ENCODE measurements at places on chromosomes 6 and 20.
A peak's percentile ranks its signal among the peaks of the same experiment; 100 is the strongest.

- peak; percentile 33 for DNase-seq
Measured at GRCh38 chr6:14035071-14035847, 82.3 kb upstream of the CD83 start.

- DNase-seq = peak; percentile 47
Measured at GRCh38 chr20:44911264-44911921, 1.5 kb downstream of the PABPC1L start.

GRCh38 chr6:21431526-21431925, 162.0 kb upstream of the SOX4 start:
- no peak for DNase-seq

DNA sequence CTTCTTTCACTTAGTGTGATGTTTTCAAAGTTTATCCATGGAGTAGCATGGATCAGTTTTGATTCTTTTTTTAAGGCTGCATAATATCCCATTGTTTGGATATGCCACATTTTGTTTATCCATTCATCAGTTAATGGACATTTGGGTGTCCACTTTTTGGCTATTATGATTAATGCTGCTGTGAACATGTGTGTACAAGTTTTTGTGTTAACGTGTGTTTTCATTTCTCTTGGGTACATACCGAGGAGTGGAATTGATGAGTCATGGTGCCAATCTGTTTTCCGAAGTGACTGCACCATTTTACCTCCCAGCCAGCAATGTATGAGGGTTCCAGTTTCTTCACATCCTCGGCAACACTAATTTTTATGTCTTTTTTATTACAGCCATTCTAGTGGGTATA, 78.4 kb upstream of the CCDC28A start:
- DNase-seq = no peak

- DNase-seq = no peak
Measured at GRCh38 chr20:62367136-62367632, at the start of gene LAMA5. LAMA5 (minus strand) TSS chr20:62367312; CDS start chr20:62367245, 67 bp downstream.

- DNase-seq = no peak
Measured at GRCh38 chr6:113526553-113526952, 330.6 kb upstream of the MARCKS start.

DNA sequence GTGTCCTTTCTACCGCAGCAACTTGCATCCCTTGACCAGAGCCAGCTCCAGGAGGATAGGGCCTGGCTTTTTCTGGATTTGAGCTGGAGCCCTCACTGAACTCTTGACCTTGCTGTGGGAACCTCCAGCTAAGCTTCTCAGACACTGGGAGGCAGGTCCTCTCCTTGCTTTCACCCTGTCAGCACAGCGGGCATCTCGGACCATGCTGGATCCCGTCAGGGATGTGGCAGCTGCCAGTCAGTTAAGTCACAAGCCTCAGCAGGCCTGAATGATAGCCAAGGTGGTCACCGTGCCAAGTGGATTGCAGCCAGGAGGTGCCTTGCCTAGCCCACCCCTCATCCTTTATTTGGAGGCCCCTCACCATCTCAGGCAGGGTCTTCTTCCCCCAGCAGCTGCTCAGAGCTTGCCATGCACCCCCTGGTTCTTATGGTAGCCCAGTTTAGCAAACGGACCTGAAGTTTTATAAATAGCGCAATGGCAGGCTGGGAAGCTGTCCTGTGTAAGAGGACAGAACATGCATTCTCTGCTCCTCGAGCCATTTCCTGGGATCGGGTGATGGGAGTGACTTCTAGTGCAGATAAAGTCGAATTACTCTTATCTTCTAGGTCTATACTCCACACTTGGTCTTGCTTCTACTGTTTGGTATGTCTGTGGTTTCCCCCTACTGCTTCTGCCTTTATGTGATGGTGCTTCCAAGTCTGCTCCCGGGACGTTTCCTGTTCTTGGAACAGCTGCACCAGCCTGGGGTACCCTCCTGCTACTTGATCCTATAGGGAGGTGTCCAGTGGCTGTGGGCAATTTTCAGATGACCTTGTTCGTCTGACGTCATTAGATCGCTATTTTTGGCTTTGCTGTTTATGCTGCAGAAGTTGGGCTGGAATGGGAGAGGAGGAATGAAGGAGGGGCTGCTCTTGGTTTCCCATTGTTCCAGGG, 7.1 kb upstream of the MYLK2 start:
- DNase-seq = no peak

- no peak for DNase-seq
Measured at GRCh38 chr6:169567819-169568218, 134.0 kb downstream of the WDR27 start.

DNA sequence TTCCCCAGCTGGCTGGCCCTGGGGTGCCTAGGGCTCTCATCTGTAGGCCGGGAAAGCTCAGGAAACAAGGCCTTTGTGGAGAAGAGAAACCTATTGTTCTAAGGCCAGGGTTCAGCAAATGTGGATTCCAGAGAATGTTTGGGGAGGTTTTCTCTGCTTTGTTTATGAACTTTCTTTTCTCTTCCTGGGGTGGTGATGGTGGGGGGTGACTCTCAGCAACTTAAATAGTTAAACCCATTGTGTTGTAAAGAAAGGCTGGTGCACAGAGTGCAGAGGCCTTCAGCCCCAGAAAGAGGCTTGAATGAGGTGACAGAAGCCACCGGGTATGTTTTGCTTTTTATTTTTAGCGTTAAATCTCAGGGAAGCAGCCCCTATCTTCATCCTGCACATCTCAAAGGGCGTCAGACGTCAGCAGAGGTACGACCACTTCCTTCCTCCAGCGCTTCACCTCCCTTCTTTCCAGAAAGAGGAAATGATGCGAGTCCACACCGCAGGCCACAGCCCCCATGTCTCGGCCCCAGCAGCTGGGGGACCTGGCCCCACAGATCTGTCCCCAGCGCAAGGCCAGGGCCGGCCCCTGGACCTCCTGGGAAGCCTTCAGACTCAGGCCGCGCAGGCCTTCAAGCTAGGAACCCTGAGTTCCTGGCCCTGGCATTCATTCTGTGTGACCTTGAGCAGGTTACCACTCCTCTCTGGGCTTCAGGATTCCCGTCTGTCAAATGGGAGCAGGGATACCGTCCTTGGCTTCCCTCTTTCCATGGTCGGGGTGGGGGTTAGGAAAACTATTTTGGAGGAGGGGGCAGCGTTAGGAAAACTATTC, 605 bp upstream of the PPP1R16B start:
- DNase-seq = peak; percentile 44

- DNase-seq = no peak
Measured at GRCh38 chr6:26170181-26170580, 83.0 kb downstream of the HFE start.

- DNase-seq = no peak
Measured at GRCh38 chr6:12947967-12948366, 231.4 kb downstream of the PHACTR1 start.

DNA sequence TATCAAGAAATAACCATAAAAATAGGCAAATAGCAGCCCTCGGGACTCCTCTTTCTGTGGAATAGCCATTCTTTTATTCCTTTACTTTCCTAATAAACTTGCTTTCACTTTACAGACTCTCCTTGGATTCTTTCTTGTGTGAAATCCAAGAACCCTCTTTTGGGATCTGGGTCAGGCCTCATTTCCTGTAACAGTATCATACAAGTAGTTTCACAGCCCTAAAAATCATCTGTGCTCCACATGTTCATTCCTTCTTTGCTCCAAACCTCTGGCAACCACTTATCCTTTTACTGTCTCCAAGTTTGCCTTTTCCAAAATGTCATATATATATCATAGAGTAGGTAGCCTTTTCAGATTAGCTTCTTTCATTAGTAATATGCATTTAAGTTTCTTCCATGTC, 13.5 kb upstream of the NT5E start:
- DNase-seq = no peak

DNA sequence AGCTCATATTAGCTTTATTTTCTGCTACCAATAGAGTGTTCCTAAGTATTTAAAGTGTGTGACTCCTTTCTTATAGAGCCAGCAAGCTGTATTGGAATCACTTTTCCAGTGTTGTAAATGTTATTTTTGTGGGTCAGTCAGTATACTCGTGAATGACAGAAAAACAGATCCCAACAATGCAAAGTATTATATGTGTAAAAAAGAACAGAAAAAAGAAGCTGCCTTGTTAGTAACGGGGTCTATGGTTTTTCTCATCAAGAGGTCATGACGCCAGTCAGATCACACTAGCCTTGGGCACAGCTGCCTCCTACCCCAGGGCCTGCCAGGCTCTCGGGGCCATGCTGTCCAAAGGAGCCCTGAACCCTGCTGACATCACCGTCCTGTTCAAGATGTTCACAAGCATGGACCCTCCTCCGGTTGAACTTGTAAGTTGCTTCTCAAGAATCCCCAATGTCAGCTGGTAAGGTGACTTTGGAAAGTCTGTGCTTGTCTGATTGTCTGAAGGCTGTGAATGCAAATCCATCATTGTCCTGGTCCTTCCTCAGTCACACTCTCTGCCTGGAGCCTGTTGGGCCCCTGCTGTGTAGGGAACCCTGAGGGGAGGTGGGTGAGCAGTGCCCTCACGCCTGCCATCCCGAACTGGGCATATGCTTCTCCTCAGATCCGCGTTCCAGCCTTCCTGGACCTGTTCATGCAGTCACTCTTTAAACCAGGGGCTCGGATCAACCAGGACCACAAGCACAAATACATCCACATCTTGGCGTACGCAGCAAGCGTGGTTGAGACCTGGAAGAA, 9.8 kb downstream of the NELFCD start:
- DNase-seq = no peak

DNA sequence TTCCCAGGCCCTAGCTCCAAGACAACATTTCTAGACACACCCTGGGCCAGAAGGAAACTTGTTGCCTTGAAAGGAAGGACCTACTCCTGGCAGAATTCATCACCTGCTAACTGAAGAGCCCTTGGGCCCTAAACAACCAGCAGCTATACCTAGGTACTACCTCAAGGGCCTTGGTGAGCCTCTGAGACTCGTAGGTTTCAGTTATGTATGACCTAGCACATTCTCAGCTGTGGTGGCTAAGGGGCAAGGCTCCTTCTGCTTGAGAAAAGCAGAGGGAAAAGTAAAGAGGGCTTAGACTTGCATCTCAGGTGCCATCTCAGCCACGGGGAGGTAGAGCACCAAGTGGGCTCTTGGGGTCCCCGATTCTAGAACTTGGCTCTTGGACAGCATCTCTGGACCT, 132.3 kb upstream of the NHSL1 start:
- DNase-seq = no peak

- DNase-seq = no peak
Measured at GRCh38 chr6:70310063-70310694, 7.3 kb upstream of the COL9A1 start.

Measured in mucosa of gallbladder (tissue), 1 donor.